Heart right ventricle (tissue), 16 donors: ENCODE measurements at places on chromosomes 2 and 18. TPM values are rescaled to one million over a fixed set of nuclear protein-coding genes. Genes with fewer than 3 reads are reported as not detected.

DNA sequence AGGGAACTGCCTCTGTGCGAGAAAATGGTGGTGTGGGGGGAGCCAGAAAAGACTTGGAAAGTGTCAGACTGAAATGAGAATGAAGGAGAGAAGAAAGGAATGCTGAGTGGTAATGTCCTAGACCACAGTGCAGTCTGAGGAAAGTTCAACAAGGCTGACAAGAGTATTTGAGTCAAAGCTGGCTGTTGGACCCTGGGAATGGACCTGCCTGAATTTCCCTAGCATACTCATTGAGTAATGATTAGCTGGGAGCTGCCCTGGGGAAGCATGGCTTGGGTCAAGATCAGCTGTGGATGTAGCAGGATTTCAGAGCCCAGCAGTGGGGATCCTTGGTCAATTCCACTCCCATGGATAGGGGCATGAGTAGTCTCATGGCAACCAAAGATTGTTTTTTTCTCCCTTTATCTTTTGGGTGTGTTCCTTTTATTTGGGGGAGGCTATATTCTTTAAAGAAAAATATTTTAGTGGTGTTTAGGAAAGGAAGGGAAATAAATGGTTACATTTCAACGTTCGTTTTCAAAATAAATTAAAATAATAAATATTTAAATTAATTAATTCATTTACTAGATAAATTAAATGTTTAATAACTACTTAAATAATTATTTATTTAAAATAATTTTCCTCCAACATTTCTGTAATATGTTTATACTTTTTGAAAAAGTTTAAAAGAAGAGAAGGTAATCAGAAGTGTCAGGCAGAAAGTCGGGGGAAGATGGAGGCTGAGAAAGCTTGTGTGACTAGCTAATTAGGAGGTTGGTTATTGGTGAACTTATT lies 15.9 kb upstream of the LHCGR start:
- DNase-seq, result no peak

- no peak for DNase-seq
Measured at GRCh38 chr2:176395273-176395854, 126.1 kb downstream of the MTX2 start.

- DNase-seq, result no peak
Measured at GRCh38 chr2:37622450-37623100, 48.9 kb downstream of the CDC42EP3 start.

GRCh38 chr2:219864154-219864553 lies 236.7 kb downstream of the SLC4A3 start:
- DNase-seq, result no peak

CACNB4 gene
- 0.57 TPM for total RNA-seq
